ENCODE measurements at places on chromosomes 6 and 20.

- DNase-seq = peak; percentile 39
Observed at GRCh38 chr20:32727683-32728082, 15.6 kb downstream of the COMMD7 start.

GRCh38 chr6:12537389-12537788, 179.2 kb upstream of the PHACTR1 start:
- DNase-seq = no peak

GRCh38 chr20:6333110-6333509, 210.3 kb upstream of the FERMT1 start:
- DNase-seq = no peak

DNA sequence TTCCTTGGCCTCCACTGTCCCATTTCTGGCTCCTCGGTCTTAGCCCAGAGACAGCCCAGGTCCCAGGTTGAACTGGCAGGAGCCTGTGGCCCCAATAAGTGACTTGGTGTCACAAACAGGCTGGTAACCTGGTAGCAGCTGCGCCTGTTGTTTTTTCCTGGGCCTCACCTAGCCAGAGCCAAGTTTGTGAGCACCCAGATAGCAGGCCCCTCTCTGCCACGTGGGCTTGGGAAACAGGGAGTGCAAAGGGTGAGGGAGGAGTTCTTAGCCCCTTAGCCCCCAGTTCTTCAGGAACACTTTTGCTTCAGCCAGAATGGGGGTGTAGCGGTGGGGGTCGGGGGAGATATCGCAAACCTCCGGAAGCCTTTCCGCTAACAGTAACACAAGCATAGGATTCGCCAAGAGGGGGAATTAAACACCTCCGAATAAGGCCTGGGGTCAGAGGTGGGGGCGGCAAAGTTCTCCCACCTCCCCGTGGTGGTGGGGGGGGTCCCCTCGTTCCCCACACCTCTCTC, 760 bp downstream of the C6orf132 start:
- no peak for DNase-seq

DNA sequence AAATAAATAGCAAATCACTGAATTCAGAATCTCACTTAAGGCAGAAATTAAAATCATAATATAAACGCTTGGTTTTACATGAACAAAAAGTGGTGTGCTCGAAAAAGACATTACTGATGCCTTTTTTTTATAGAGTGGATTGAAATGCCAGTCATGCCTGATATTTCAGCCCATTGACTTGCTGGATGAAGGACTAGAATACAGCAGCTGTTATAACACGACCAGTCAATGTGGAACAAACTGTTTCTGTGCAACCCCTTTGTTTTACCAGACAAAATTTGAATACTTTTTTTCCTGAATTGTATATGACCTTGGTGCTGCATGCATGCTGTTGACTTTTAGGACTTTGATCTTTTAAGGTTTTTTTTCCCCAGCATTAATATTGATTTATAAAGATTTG, 150.0 kb downstream of the QKI start:
- DNase-seq = no peak

DNA sequence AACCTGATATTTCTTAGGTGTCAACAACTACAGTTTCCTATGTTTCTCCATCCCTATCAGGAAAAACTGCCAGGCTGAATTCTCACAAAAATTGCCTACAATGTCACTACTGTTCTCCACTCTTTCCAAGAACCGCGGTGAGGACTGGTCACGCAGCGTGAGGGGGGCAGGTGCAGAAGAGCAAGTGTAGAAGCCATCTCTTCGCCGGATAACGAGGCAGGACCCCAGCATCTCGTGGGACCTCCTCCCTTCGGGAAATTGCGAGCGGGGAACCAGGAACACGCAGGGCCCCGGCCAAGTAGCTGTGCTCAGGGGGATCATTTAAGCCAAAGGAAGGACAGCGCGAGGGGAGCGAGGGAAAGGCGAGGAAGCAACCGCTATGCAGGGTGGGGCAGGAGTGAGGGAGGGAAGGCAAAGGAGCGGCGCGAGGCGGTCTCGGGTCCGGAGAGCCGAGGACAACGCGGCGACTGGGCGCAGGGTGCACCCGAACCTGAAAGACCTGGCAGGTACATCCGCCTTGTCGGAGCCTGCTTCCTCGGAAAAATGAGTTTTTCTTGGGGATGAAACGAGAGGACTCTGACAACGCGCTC, 559 bp downstream of the APMAP start:
- DNase-seq = no peak

- peak; percentile 93 for DNase-seq
Observed at GRCh38 chr6:27873021-27873940, 38.9 kb downstream of the OR2B2 start.

DNA sequence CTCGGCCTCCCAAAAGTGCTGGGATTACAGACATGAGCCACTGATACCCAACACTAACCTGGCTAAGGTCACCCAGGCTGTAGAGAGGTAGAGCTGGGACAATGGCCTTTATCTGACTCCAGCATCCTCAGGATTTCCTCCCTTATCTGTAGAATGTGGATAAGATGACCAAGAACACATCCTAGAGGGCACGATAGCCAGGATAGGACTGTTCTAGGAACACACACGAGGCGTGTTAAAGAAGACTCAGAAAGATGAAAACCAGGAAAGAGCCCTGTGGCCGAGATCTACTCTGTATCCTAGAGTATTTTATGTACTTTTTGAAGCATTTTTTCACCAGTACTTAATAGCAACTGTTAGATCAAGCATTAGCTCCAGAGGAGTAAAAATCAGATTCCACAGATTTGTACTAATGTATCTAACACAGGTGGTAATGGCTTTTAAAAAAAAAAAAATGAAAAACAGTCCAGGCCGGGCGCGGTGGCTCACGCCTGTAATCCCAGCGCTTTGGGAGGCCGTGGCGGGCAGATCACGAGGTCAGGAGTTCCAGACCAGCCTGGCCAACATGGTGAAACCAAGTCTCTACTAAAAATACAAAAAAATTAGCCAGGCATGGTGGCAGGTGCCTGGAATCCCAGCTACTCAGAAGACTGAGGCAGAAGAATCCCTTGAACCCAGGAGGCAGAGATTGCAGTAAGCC, 17.3 kb downstream of the PPP1R10 start:
- DNase-seq = no peak

DNA sequence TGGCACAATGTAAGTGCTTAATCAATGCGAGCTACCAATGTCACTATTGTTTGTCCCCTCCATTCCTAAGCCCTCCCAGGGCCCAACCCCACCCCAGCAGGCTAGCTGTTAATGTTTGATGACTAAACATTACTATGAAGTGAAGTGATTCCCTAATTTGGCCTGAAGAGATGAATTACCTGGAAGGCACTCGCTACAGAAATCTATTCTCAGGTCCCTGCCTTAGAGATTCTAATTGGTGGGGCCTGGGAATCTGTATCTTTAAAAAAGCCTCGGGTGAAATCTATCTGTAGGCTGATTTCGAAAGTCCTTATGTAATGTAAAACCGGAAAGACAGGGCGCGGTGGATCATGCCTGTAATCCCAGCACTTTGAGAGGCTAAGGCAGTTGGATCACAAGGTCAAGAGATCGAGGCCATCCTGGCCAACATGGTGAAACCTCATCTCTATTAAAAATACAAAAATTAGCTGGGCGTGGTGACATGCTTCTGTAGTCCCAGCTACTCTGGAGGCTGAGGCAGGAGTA, 16.9 kb upstream of the SNAI1 start:
- no peak for DNase-seq

- DNase-seq = no peak
Observed at GRCh38 chr6:17423026-17423425, 29.6 kb downstream of the CAP2 start.

DNA sequence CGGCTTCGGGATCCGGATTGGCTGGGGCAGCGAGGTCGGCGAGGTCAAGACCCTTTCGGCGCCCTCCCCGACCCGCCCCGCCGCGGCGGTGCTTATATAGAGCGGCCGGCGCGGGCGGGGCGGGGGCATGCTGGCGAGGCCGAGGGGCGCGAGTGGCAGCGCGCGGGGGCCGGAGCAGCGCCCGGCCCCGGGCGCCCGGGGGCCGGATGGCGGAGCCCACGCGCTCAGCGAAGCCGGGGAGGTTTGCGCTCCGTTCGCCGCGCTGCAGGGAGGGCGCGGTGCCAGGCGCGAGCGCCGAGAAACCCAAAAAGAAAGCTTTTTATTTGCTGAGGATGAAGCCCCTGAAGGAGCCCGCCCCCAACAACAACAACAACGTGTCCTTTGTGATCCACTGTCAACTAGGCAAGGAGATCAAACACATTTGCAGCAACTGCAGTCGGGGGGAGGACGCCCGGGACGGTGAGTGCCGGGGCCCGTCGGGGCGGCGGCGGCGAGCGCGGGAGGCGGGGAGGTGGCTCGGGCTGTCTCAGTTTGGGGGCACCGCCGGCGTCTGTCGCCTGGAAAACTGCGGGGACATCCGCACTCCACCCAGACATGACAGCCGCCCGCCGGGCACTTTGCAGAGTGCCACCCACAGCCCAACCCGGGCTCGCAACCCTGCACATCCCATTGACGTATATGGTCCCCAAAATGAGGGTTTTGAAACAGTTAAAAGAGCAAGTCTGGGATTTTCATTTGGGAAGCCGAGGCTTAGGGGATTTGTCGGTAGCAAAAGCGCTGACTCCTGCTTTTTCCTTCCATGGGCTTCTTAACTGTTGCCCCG, 297.3 kb downstream of the PHACTR1 start:
- DNase-seq = no peak
